AG20443 (cell line): ENCODE measurements at places on chromosomes 4 and X.

- DNase-seq, result no peak
Measured at GRCh38 chr4:139840773-139841172, 175.2 kb downstream of the MGST2 start.

DNA sequence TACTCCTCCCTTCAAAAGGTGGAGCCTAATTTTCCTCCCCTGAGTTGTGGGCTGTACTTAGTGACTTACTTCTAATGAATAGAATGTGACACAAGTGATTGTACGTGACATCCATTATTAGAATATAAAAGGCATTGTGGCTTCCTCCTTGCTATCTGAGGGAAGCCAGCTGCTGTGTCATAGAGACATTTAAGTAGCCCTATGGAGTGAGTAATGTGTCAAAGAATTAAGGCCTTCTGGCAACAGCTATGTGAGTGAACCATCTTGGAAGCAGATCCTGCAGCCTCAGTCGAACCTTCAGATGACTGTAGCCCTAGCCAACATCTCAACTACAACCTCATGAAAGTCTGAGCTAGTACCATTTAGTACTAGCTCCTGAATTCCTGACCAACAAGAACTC, 76.1 kb downstream of the BCOR start:
- DNase-seq, result no peak

- DNase-seq, result no peak
Measured at GRCh38 chrX:150779385-150779784, 86.2 kb downstream of the MTMR1 start.

DNA sequence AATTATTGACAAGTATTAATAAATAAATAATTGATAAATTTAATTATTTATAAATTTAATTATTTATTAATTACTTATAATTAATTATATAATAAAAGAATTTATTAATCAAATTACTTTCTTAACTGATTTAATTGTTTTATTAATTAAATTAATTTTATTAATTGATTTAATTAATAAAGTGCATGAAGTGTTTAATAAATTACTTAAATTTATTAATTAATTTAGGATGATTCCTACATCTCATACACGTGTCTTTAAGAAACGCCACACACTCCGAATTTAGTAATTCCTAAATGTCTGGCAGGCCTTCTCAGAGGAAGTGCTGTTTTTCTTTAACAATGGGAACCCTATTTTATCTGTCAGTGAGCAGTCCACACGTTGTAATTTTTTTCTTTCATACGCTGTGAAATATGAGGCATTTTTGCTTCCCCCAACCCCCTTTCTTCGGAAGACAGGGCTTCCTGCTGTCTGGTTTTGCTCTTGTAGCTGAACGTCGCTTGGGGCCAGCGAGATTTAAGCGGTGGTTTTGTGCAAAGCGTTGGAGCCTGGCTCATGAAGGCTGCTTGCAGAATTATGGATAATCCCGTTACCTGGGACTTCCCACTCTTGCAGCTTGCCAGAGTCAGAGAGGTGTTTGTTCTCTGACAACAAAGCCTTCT, 46.8 kb downstream of the CRLF2 start:
- no peak for DNase-seq

GRCh38 chr4:139589336-139590018, 33.5 kb upstream of the SETD7 start:
- peak; percentile 47 for DNase-seq

- DNase-seq, result peak; percentile 2
Measured at GRCh38 chrX:6021316-6022091, 207.2 kb downstream of the NLGN4X start.

DNA sequence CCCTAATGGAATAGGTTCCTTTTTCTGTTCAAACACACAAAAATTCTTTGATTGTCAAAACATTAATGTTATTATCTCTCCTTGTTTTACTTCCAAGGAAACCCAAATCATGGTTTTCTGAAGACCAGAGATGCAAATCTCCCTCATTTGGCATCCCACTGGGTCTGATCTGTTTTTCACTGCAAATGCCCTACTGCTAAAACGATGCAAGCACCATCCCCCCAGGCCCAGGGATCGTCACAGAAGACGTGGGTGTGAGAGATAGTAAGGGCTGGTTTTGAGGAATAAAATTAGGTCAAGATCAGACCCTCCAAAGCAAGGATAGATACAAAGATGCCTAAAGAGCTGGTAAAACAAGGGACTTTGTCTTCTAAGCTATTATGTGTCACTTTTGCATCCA, 33.6 kb downstream of the GSPT2 start:
- no peak for DNase-seq

GRCh38 chr4:173025131-173025530, 143.5 kb upstream of the GALNT7 start:
- DNase-seq, result peak; percentile 66

GRCh38 chr4:137203601-137204000, 328.7 kb downstream of the PCDH18 start:
- DNase-seq, result peak; percentile 63

GRCh38 chr4:7649741-7650531, 215.2 kb upstream of the PSAPL1 start:
- peak; percentile 84 for DNase-seq

GRCh38 chrX:55731826-55732225, 14.3 kb downstream of the RRAGB start:
- DNase-seq, result no peak

GRCh38 chr4:8060632-8061031, 98.0 kb downstream of the ABLIM2 start:
- no peak for DNase-seq

GRCh38 chr4:78599931-78600375, 48.4 kb downstream of the ANXA3 start:
- no peak for DNase-seq

GRCh38 chr4:74005528-74005927, 7.1 kb upstream of the CXCL5 start:
- DNase-seq, result no peak

GRCh38 chr4:52069571-52069970, 18.5 kb downstream of the SPATA18 start:
- no peak for DNase-seq

DNA sequence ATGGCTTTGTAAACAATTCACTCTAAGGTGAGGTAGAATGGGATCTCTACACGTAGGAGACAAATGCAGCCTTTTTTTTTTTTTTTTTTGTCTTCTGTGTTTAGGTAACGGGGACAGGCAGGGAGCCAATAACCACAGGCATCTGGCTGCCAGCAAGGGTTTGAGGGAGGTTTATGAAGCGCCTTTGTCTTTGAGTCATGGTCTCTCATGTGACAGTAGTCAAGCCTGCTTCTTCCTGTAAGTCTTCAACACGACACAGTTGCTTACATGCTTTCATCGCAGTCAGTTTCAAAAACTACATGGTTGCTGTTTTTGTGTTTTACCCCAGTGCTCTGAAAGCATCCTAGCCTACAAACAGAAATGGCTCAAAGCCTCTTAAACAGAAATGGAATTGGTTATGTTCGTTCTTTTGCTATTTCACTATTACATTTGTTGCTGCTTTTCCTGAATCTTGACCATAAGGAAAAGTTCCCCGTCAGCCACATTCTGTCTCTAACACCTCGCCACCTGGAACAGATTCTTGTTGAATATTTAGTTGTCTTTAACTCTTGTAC, 127.8 kb upstream of the METTL14 start:
- DNase-seq, result peak; percentile 50

DNA sequence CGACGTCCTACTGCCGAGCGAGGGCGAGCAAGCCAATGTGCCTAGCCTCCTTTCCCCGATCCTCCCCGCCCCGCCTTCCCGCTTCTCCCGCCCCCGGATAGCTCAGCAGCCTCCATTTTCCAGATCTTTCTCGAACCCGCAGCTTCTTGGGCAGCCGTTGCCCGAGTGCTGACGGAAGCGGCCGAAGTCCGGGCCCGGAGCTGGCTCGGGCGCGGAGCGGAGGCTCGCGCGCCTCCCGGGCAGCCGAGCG, 172 bp upstream of the HSPA4L start:
- DNase-seq, result peak; percentile 99

- DNase-seq, result no peak
Measured at GRCh38 chr4:162499478-162499877, 335.7 kb upstream of the FSTL5 start.

- DNase-seq, result no peak
Measured at GRCh38 chr4:30028826-30029225, 691.3 kb upstream of the PCDH7 start.

GRCh38 chr4:48699475-48699874, 80.6 kb downstream of the FRYL start:
- no peak for DNase-seq

DNA sequence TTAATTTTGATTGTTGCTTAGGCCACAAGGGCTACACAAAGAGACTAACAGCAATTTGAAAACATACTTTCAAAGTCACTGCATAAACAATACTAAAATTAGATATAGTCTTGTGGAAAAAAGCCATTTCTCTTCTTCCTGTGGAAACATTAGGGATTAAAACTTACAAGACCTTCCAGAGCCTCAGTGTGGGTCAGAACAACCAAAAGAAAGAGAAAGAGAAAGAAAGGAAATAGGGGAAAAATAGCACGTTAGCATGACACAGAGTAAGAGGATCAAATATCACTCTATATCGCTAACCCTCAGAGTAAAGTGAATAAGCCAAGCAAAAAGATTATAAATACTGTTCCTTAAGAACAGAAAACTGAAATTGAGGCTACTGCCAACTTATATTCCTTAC, 127.8 kb upstream of the DIAPH2 start:
- DNase-seq, result no peak

- no peak for DNase-seq
Measured at GRCh38 chrX:37776283-37776986, 3.4 kb upstream of the CYBB start.

GRCh38 chr4:35939751-35940150, 304.6 kb downstream of the ARAP2 start:
- DNase-seq, result no peak

GRCh38 chr4:186081202-186081807, 12.3 kb downstream of the TLR3 start:
- DNase-seq, result no peak

DNA sequence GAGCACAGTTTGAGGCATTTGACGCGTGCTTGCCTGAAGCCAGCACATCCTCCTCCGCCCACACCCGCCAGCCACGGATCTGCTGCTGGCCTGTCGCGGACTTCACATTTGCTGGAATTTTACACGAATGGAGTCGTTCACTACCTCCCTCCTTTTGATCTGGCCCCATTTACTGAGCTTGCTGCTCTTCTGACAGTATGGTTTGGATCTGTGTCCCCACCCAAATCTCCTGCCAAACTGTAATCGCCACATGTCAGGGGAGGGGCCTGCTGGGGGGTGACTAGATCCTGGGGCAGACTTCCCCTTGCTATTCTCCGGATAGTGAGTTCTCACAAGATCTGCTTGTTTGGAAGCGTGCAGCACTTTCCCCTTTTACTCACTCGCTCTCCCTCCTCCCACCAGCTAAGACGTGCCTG, 19.9 kb upstream of the CPLX1 start:
- peak; percentile 80 for DNase-seq

DNA sequence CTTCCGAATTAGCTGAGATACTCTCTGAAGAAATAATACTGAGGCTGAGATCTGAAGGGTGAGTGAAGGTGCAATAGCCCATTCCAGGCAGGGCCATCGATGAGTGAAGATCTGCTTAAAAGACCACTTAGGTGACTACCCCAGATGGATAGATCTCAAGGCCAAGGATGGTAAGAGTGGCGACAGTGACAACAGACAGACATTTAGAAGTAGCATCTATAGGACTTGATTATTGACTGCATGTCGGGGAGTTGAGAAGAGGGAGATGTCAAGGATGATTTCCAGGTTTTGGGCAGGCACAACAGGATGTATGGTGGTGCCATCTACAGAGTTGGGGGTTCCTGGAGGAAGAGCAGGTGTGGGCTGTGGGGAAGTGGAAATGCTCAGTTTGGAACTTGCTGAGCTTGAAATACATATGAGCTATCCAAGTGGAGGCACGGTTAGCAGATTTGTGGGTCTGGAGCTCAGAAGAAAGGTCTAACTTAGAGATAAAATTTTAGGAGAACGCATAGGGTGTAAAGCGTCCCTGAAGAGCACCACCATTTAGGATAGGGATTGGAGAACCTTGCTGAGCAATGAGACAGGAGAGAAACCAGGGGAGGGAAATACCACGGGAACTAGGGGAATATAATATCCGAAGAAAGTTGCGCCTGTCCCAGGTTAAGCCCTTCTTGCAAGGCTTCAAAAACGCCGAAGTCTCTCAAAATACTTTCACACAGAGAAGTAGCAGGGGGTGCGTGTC, 688 bp downstream of the UFSP2 start:
- no peak for DNase-seq

GRCh38 chr4:177229331-177229730, 80.3 kb upstream of the NEIL3 start:
- DNase-seq, result peak; percentile 14

DNA sequence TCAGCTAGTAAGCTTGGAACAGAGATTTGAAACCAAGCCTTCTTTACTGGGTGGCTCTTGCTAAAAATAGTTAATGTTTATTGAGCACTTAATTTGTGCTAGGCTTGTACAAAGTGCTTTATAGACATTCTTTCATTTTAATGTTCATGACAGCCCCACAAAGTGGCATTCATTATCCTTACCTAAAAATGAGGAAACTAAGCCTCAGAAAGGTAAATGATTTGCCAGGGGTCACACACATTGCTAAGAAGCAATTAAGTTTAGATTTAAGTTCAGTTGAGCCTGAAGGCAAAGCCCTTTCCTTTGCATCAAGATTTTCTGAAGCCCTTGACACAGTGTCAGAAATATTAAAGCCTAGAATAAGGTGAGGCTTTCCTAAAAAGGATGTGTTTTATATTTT, 327.5 kb upstream of the FGF13 start:
- no peak for DNase-seq

- DNase-seq, result no peak
Measured at GRCh38 chr4:62533573-62533972, 1333.4 kb downstream of the ADGRL3 start.

GRCh38 chrX:135977611-135978010, 3.8 kb upstream of the MMGT1 start:
- DNase-seq, result no peak
